ENCODE measurements at places on chromosomes 6 and 20.

DNA sequence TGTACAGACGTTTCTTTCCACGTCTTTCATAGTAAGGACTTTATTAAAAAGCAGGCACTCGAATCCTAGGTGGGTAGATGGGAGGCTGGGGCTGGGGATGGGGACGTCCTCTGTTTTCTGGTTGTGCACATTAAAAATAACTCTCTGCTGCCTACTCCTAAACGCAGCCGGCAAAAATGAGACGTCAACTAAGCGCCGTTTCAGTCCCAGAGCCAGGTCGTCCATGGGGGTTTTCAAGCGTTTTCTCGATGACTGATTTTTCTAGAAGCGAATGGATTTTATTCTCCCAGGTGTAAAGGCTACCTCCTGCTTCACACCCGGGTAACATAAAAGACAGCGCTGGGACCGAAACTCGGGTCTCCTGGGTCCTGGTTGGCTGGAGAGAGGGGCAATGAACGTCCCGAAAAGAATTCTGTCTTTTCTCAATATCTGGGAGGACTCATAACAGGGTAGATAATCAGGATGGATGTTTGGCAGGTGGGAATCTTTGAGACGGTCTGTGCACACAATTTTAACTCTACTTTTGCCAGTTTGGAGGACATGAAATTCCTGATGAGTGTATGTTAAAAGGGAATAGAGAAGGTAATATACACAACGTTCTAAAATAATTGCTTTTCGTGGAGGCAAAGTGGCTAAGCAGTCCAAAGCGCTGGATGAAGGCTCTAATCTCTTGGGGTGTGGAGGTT is 25.2 kb downstream of the GPX6 start:
- no peak for DNase-seq

GRCh38 chr6:127967708-127968107 is 66.8 kb upstream of the THEMIS start:
- no peak for DNase-seq

DNA sequence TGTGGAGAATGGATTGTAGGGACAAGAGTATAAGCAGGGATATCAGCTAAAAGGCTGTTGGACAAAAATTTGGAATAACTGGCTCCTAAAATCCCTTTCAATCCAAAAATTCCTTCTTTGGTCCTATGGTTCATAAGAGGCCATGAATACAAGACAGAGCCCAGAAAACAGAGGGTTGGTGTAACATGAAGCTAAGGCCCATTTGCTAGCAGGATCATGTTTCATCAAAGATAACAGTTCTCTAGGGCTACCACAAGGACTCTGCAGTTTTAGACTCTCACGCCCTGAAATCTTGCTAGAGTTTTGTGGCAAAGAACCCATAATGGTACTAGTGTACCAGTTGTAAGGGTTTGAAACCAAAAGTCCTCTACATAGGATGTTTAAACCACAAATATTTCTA is 327.8 kb upstream of the TBX18 start:
- DNase-seq = no peak

DNA sequence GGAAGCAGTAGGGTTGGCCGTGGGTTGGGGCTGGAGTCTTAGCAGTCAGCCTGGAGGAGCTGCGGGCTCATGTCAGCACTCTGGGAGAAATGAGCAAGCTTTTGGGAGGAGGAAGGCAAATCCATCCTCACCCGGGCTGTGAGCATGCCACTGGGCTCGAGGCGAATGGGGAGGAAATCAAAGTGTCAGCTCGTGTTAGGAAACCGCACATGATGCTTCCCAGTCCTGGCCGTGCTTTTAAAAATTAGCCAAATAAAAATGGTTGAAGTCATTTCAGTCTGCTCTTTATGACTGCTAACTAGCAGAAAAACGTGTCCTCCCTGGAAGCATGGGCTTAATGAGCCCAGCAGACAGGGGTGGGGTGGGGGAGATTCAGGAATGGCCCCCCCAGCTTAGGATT is 98.1 kb downstream of the NFATC2 start:
- no peak for DNase-seq

DNA sequence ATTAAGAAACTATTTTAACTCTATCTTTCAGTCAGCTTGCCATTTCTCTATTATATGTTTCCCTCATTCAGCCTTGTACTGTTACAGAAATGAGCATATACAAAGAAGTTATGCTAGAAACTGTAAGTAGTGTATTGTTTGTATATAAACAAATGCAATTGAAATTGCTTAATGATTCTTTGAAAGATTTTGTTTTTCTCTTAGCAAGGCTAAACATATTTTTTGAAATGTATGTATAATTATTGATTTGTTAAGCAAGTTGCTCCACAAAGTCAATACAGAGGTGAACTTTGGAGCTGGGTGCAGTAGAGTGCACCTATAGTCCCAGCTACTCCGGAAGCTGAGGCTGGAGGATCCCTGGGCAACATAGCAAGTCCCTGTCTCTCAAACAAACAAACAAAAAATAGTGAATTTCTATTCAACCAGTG is 253.6 kb downstream of the RNGTT start:
- DNase-seq = no peak

All from PC-3 (cell line).